ENCODE measurements at places on chromosomes 12 and 14.

GRCh38 chr12:119685375-119685774, 17.4 kb downstream of the PRKAB1 start:
- DNase-seq = no peak

GRCh38 chr14:95910628-95911027, 34.0 kb downstream of the TUNAR start:
- no peak for DNase-seq

DNA sequence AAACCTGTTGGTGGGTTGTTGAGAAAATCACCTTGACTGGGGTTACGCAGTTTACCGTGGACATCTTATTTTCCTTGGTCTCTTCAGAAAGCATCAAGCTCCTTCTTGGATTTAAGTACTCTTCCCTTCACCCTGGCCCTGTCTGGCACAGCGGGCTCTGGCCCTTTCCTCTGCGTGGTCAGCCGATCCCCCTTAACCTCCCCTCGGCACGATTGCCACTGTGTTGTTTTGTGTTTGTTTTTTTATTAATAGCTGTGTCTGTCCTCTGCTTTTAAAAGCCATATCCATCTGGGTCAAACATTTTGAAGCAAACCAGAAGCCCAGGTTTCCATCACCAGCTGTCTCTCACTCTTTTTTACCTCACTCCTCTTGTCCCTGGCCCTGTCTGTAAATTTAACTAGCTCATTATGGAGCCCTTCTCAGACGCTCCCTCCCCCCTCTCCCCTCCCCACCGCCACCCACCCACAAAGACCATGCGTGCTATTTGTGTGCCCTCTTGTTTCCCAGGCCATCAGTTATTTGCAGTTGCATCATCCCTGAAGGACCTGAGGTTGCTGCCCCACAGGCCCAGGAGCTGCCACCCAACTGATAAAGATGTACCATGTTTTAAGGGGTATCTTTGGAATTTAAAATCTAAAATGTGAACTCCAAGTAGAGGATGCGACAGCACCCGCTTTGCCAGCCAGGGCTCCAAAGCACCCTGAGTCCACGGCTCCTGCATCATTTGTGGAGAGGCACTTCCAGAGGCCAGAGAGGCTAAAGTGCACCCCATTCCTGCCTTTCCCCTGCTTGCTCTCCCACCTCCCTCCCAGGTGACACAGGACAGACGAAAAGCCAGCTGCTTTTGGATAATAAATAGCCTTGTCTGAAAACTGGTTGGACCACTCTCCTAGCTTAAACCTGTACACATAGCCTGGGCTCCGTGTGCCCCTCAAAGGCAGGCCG, 3.9 kb downstream of the BCL11B start:
- DNase-seq = no peak

- DNase-seq = no peak
Observed at GRCh38 chr14:73662487-73662943, 17.7 kb downstream of the DNAL1 start.

GRCh38 chr14:96894966-96895365, 97.8 kb downstream of the VRK1 start:
- no peak for DNase-seq

- no peak for DNase-seq
Observed at GRCh38 chr14:81366214-81366613, 33.9 kb downstream of the STON2 start.

DNA sequence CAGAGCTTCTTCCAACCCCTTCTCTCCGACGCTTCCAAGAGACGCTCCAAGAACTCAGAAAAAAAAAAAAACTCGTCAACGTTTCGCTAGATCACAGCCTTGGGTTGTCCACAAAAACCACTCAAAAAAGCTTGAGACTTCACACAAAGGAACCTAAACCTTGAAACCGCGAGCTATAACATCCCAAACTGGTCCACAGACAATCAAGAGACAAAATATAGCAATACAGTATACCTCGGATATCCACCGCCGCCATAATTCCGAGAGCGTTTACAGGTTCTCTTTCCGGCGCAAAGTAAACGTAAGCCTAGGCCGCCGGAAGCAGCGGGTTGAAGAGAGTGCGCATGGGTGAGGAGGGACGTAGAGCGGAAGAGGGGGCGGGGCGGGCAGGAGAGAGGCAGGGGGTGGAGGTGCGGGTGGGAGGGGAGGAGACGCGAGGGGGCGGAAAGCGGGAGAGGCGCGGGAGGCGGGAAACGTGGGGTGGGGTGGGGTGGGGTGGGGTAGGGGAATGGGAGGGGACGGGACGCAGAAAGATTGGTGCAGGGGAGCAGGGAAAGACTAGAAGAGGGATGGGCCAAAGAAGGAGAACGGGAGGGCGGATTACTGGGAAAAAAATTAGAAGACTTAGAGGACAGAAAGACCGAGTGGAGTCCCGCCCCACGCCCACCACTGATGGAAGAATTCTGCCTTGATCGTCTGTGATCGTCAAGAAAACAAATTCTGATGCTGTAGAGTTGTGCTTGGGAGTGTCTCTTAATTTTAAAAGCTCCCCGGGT, at the start of gene MED6:
MED6 (minus strand) TSS at position 274 of the 776 bp plus-strand sequence; CDS start at position 256, 18 bp downstream.
- DNase-seq = peak; percentile 90

DNA sequence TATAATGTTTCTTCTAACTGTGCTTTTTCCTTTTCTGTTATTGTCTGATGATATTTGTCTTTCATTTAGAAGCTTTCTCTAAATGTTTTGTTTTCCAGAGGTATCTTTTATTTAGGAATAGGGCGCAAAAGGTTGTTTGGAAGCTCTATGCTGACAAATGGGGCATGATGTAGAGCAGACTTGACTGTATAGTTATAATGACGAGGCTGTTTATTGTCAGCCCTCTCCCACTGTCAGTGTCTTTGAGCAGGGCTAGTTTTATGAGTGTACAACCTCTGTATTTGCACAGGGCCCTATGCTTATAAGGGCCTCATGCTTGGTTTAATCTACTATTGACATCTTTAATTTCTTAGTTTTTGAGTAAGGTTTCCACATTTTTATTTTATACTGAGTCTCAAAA, 158.9 kb downstream of the CCDC91 start:
- no peak for DNase-seq

GRCh38 chr12:100166232-100166631, 23.6 kb upstream of the BLTP3B start:
- no peak for DNase-seq

DNA sequence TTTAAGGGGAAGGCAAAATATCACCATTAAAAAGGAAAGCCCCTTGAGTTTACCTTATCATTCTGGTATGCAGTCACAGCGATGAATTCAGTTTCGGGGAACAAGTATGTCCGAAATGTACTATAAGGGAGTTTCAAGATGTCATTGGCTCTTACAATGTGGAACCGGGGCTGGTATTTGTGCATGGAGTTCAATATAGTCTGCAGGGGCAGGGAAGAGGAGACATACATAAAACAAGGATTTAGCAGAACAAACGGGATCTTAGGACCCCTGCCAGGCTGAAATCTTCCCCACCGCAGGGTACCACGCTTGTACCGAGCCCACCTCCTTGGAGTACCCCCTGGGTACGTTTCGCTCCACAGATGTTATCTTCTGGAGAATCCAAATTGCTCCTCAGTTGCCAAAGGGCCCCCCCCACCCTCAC, 4.5 kb downstream of the TBX3 start:
- no peak for DNase-seq

GRCh38 chr14:20093442-20093841, 17.1 kb upstream of the OR4K17 start:
- DNase-seq = no peak
